ENCODE measurements at places on chromosomes 3 and 15.

DNA sequence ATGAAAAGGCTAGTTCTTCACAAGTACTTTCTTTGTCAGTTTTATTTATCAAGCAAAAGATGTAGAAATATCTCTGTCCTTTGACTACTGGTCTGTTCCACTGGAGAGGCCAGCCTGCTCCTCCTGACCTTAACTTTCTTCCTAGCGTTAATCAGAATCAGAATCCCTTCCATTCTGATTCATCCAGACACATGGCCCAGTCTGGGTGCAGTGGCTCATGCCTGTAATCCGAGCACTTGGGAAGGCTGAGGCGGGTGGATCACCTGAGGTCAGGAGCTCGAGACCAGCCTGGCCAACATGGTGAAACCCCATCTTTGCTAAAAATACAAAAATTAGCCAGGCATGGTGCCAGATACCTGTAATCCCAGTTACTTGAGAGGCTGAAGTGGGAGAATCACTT lies 32.0 kb upstream of the MANF start:
- DNase-seq: no peak

- DNase-seq: no peak
Observed at GRCh38 chr3:17820704-17821103, 78.3 kb upstream of the TBC1D5 start.

DNA sequence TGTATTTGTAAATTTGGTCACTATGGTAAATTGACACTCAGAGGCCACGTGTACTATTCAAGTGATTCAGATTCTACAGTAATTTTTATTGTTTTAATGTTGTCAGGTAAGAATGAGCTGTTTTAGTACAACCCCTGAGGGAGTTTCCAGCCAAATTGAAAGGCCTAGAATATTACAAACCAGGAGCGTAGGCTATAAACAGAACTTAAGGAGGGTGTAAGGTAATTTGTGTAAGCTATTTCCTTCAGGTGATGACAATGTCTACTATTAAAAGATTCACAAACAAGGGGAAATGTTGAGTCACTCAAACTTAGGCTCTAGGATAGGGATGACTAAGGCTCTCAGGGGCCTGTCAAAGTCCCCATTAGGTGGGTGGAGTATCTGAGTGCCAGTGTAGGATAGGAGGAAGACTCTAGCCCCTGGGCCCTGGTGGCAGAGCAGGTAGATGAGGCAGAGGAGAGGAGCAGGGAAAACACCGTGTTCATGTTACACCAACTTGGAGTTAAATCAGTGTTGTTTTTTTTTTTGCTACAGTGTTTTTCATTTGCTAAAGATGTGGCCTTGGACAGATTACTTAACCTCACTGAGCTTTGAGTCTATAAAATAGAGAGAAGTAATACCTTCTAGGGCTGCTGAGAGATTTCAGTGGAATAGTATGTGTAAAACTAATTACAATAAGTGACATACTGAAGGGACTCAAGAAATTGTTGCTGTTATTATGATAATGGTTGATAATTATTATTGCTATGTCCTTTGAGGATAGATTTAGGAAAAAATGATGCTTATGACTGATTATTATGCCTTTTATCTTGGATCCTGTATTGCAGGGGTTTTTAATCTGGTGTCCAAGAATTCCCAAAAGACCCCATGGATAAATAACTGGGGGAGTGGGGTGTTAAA lies 10.3 kb downstream of the TM4SF1 start:
- no peak for DNase-seq

DNA sequence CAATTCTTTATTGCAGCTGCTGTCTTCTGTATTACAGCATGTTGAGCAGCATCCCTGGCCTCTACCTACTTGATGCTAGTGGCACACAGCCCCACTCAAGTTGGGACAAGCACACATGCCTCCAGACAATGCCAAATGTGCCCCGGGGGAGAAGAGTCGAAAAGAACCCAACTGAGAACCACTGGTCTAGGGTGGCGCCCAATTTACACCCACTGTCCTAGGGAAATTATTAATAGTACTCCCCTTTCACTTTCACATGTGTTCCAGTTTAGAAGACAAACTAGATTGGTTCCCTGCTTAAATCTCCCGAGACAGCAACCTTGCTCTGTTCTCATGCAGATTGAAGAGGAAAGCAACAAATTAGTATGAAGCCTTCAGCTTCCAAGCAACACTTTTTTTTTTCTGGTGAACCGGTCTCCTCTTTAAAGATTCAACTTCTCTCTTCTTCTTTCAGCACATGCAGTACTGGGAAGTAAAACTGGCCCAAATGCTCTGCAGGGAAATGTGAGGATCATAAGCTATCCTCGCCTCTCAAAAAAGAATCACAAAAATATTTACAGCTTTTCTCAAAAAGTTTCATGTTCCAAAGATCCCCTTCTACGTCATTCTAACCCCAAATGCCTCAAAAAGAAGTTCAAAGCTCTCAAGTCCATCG lies 823.9 kb upstream of the CFAP20DC start:
- no peak for DNase-seq

- no peak for DNase-seq
Observed at GRCh38 chr3:118354556-118354955, 680.1 kb downstream of the IGSF11 start.

- DNase-seq: no peak
Observed at GRCh38 chr3:55446850-55447249, 40.3 kb downstream of the WNT5A start.

DNA sequence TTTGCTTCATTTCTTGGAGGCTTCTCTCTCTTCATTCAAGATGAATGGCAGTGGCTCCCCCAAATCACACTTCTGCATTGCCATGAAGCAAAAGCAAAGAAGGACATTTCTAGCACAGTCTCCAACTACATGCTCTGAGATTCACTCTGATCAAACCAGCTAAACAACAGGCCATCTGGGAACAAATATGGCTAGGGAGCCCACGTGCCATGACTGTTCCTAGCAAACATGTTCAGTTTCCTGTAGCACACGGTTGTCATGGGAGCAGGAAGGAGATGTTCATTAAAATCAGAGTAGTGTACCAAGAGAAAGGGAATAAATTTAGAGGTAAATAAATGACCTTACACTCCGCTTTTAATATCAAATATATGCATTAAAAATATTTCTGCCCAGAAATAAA lies 327.3 kb downstream of the GBE1 start:
- no peak for DNase-seq

DNA sequence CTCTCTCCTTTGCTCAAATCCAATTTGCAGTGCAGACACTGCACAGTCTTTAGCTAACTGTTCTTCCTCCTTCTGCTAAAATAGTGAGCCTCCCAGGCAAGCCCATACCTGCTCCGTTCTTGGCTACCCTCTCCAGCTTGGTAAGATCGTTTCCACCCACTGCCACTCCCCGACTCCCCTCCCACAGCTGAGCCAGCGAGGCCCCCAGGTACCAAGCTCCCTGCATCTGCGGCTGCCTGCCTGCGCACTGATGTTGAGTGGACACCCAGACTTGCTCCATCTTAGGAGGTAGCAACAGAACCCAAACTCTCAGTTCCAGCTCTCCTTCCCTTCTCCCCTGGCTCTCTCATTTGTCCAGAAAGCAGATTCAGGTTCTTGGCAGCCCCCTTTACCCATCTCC lies 7.9 kb upstream of the TNK2 start:
- no peak for DNase-seq

- DNase-seq: no peak
Observed at GRCh38 chr3:100310355-100310965, 24.1 kb upstream of the NIT2 start.

DNA sequence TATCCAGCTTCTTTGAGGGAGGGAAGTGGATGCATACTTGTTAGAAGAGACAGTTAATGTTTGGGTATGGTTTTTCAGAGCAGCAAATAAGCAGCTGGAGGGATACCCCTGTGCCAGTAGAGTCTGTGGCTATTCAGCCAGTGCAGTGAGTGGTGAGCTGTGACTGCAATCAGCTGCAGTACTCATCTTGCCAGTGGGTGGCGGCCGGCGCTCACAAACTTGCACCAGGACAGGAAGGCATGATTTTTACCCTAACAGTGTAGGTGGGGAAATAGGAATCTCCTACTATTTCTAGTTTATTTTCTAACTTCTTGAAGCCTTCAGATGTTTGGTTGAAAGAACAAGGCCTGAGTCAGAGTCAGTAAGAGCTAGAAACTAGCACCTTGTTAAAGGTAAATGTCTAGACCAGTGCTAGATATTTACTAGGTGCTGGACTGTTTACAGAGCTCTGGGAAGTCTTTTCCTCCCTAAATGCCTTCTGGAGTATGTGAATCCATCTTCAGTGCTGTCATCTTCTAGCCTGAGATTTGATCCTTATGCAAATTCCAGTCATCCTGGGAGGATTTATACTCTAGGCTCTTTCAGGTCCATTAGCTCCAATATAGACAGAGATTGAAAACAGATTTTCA lies 23.6 kb downstream of the TIMP4 start:
- DNase-seq: no peak

DNA sequence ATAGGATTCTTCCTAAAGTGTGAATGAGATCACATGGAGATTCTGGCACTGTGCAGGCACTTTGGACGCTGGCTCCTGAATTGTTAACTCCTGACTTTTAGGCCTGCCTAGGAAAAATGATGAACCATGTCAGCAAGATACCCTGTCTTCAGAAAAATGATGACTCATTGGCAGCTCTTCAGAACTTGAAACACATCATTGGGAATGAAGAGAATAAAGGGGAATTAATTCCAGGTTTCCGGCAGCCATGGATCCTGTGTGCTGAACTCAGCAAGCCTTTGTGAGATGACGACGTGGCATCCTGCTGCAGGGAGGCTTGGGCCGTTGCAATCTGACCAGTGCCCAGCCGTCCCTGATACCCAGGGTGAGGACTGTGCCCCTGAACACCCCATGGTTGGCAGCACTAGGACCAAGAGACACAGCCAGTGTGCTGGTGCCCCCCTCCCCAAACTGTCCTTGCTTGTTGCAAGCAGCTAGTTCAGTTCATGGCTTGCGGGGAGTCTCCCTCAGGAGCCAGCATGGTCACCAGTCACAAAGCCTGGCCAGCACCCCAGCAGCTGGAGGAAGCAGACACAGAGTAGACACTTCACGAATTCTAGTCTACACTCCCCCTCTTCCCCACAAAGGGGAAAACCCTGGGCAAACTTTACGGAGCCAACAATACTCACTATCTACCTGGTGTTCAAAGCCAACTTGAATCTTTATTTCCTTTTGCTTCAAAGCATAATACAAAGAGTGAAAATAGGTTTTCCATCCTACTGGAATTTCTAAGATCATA lies 7.8 kb upstream of the LIPC start:
- no peak for DNase-seq

DNA sequence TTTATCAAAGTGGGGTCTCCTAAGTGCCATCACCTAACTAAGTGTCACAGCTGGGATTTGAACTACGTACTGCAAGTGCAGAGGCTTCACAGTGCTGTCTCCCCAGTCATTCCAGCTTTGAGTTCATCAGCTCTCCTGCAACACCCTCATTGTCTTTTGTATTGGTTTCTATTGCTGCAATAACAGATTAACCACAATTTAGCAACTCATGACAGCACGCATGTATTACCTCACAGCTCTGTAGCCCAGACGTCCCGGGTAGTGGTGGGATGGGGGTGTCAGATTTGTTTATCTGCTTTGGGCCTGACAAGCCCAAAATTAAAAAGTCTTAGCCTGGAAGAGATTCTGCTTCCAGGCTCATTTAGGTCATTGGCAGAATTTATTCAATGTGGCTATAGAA lies 220.5 kb upstream of the LRRN1 start:
- DNase-seq: no peak

- no peak for DNase-seq
Observed at GRCh38 chr3:18424213-18424728, 868 bp downstream of the SATB1 start.

GRCh38 chr15:88401251-88401995 lies 65.8 kb downstream of the MRPL46 start:
- DNase-seq: no peak

GRCh38 chr3:73572368-73572767 lies 52.4 kb downstream of the PDZRN3 start:
- no peak for DNase-seq

GRCh38 chr15:59251001-59251845 lies 44.6 kb downstream of the LDHAL6B start:
- DNase-seq: no peak

GRCh38 chr15:39564972-39565665 lies 15.8 kb upstream of the THBS1 start:
- no peak for DNase-seq

- DNase-seq: no peak
Observed at GRCh38 chr15:32802286-32802936, 84.6 kb downstream of the GREM1 start.

- peak; percentile 67 for DNase-seq
Observed at GRCh38 chr3:119279101-119279554, 15.1 kb upstream of the ARHGAP31 start.

DNA sequence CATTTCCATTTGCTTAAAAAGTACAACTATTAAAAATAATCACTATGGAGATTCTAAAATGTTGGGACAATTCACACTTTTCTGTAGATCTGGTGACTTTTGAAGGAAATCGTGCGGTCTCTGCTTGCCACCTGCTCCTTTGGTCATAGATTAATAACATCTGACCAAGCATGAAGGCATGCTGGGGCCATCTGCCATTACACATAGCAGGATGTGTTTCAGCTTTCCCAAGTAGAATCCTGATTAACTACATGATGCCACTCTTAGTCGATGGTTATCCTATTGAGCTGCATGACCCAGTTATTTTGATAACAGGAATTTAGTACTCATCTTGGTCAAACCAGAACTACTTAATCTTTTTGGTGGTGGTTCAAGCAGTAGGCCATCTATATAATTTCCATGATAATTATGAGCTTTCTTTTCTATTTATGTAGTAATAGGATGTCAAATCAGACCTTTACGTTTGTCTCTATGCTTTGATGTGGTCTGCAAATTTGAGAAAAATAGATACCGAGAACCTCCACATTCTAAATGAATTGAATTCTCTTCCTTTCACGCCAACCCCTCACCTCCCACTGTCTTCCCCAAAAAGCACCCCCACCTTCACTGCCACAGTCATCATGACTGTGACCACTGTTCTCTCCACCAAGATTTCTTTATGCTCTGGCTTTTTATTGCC lies 158.1 kb downstream of the DIPK2A start:
- no peak for DNase-seq

DNA sequence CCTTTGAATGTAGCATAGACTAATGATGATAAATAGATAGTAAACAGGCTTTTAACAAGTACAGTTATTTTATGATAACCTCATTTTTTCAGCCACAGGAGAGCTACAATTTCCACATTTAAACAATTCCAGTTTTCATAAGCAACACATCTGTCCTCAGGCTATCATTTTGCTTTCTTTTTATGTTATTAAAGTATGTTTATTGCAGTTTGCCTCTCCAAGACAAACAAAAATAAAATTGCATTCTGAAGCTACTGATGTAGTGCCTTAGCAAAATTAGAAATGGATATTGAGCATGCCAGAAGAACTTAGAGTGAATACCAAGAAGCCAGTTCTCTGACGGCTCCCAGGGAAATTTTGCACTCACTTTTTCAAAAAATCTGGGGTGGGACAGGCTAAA lies 140.6 kb upstream of the ABHD17C start:
- DNase-seq: no peak

GRCh38 chr3:174132006-174132405 lies 727.1 kb upstream of the NAALADL2 start:
- no peak for DNase-seq

Data from NCI-H748 treated with DMSO at 0.1 percent for 48 hours (cell line).